Fibroblast of skin of back (primary cell): ENCODE measurements at places on chromosomes 7 and 10.

- no peak for DNase-seq
These were observed 683.2 kb upstream of the LRRN3 start for GRCh38 chr7:110407706-110408105.

DNA sequence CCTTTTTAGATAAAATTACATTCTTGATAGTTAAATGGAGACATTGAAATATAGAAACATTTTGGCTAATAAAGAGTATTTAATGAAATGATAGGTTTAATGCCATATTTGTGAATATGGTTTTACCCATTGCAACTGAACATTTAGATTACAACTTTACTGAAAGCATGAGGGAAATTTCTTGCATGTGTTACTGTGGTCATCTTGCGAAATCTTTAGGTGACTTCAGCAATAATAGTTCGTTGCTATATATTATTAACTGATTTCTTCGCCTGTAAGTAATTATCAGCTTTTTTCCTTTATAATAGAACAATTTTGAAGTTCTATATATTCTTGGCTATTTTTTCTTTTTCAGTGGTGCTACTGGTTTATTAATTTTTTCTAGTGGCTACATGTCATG lies 83.2 kb downstream of the MLLT10 start:
- DNase-seq, result no peak

GRCh38 chr10:4556527-4556926 lies 269.5 kb upstream of the AKR1E2 start:
- DNase-seq, result no peak

- DNase-seq, result no peak
These were observed 328.3 kb downstream of the BICC1 start for GRCh38 chr10:58840840-58841435.

DNA sequence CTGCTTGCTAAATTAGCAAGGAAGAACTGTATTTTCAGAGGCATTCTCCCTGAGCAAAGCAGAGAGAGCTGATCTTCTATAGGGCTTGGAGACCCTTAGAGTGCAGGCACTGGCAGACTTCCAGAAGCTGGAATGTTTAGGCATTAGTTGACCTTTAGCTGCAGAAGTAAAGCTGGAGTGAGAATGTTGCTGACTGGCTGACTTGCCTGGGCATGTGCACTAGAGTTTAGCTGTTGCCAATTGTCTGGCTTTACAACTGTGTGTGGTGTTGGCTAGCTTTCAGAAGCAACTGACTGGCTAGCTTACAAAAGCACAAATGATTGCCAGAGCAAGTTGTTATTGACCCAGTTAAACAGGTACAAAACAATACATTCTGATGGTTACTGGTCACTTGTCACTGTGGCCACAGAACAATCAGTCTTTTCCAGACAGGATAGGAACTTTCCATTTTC lies 25.1 kb downstream of the FAM13C start:
- peak; percentile 39 for DNase-seq

DNA sequence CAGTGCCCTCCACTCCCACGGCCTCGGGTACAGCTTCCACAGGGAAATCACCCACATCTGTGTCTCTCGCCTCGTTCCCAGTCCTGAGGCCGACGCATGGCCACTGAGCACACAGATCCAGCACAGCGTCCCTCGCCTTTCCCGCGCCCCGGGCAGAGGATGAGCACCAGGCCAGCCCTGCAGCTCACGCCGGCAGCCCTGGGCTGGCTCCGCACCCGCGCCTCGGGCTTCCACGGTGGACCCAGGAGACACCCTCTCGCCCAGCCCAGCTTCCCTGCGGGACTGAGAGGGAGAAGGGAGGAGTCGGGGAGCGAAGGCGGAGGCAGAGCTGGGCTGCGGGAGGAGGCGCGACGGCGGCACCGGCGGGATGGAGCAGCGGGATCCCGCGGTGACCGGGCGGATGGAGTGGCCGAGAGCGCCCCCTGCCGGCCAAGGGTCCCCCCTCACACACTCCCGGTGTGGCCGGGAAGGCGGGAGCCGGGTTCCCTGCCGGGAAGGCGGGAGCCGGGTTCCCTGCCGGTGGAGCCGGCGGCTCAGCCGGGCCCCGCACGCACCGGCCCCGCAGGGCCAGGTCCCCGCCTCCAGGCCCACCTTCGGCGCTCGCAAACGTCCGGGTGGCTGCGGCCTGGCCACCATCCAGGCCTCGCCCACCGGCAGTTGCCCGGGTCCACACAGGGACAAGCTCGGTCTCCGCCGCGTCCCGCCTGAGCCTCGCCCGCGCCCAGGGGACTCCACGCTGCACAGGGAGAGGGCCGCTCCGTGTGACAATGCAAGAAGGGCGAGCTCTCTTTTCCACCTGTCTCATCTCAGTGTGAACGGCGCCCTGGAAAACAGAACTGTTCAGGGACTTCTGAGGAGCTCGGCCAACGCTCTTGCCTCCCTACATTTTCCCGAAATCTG lies 110.3 kb upstream of the LANCL2 start:
- DNase-seq, result peak; percentile 79

- no peak for DNase-seq
These were observed 329.6 kb upstream of the NRP1 start for GRCh38 chr10:33664070-33664469.

GRCh38 chr7:27138472-27138871 lies 5.0 kb downstream of the HOXA5 start:
- DNase-seq, result no peak

DNA sequence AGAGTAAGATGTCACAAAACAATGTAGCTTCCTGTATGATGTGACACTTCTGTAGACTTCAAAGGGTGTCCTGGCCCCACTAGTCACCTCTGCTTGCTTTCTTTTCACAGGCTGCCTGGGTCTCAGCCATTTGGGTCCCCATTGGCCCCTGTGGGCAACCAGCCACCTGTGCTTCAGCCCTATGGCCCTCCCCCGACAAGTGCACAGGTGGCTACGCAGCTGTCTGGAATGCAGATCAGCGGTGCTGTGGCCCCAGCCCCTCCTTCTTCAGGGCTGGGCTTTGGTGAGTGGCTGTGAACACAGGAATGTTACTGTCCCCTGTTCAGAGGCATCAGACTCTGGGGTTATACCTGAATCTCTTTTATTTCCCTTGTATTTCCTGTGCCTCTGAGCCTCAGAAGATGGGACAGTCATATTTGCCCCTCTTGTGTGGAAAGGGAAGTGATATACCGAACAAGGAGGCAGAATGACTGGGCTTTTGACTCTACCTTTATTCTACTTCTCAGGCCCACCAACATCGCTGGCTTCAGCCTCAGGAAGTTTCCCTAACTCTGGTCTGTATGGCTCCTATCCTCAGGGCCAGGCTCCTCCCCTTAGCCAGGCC lies 15.4 kb downstream of the SEC24C start:
- DNase-seq, result no peak

DNA sequence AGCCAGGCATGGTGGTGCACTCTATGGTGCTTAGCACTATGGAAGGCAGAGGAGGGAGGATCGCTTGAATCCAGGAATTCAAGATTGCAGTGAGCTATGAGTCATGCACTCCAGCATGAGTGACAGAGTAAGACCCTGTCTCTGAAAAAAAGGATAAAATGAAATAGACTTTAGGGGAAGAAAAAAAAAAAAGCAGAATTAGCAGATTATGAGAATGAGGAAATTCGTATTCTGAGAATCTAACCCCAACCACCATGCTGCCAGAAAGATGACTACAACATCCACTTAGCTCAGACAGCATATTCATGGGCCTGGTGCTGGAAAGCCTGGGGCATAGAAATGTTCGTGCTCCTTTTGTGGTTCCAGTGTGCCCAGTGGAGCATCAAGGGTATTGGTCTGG lies 63.3 kb downstream of the TMEM26 start:
- no peak for DNase-seq

GRCh38 chr10:53135897-53136253 lies 363.3 kb upstream of the MBL2 start:
- no peak for DNase-seq

- no peak for DNase-seq
These were observed 224.2 kb downstream of the MLLT10 start for GRCh38 chr10:21758239-21758638.
